Foreskin melanocyte (primary cell): ENCODE measurements at places on chromosomes 11 and 22.
A peak's percentile ranks its signal among the peaks of the same experiment; 100 is the strongest.

- DNase-seq, result no peak
Measured at GRCh38 chr11:32426192-32426591, 9.1 kb downstream of the WT1 start.

DNA sequence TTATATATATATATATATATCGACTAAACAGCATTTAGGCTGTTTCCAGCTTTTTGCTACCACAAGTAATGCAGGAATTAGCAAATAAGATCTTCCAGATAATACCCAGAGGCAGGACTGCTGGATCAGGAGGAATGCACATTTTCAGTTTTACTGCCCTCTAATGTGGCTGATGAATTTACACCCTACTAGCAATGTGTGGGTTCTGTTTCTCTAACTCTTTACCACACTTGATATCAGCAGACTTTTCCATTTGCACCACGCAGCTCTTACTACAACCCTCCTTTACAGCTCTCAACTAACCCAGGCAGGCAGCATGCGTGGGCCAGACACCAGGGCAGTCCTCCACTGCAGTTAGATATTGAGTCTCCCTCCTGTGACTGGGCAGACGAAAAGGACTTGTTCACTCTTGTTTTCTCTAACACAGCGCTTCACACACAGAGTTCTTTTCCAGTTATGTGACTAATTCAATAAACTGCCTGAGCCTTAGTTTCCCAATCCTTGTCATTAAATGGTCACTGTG lies 67.7 kb downstream of the IGLL5 start:
- DNase-seq, result no peak

- DNase-seq, result no peak
Measured at GRCh38 chr11:34827228-34827627, 89.0 kb downstream of the APIP start.

DNA sequence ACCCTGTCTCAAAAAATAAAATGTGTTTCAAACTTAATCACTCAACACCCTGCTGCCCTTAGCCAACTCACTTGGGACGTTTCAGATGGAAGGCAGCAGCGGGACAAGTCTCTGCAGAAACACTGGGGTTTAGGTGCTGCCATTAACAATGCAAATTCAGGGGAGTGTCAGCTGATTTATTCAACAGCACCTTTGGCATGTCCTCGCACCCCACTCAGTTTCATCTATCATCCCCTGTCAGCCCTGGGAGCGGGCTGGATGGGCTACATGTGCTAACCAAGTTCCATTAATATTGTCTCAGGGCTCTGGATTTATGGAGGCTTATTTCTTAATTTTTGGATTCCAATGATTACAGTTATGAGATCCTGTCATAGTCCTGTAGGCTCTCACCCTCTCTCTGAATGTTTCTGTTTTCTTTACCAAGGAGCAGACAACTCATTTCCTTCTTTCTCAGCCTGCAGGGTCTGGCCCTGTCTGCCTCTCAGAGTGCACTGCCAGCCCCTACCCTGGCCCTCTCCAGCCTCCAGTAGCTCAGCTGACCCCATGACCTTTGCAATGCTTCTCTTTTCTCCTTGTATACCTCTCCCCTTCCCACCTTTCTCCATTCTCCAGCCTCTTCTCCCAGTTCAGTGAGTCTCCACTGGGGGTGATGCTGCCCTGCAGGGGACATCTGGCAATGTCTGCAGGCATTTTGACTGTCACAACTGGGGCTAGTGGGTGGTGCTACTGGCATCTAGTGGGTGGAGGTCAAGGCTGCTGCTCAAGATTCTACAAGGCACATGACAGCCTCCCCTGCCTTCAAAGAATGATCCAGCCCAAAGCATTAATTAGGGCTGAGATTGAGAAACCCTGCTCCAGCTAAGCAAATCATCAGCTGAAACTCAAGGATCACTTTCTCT lies 79.0 kb downstream of the APIP start:
- no peak for DNase-seq

GRCh38 chr11:98289617-98290263 lies 731.0 kb upstream of the CNTN5 start:
- no peak for DNase-seq

DNA sequence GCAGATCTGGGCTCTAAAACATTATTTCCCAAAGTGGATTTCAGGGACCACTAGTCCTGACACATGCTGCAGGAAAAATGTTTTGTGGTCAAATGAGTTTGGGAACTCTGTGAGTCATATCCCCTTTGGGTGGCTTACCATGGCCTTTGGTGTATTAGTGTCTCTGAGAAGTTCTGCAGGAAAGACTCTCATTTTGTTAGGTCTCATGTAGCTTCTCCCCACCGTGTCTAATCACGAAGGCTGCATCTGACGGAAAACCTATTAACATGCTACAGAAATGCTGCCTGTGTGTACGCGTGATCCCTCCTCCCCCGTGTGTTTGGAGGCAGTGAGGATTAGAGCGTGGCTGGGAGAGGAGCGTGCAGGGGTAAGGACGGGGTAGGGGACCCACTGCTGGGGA lies 191.7 kb downstream of the ST3GAL4 start:
- peak; percentile 89 for DNase-seq
